ENCODE measurements at places on chromosomes 6 and 20. TPM values are rescaled to one million over a fixed set of nuclear protein-coding genes. Genes with fewer than 3 reads are reported as not detected.

Gene ZFP57
- not detected for total RNA-seq

Gene COL19A1
- not detected for total RNA-seq

Gene SUMO4
- total RNA-seq, result 1.1 TPM

Gene R3HDML
- total RNA-seq, result not detected

Gene ISM1
- total RNA-seq, result not detected

Gene HCK
- total RNA-seq, result 0.98 TPM

Gene FAM50B
- total RNA-seq, result not detected

Gene CRISP2
- total RNA-seq, result not detected

Gene HLA-DOA
- total RNA-seq, result 0.08 TPM

Data from Panc1 (cell line).